ENCODE measurements at places on chromosomes 1 and 21. TPM values are rescaled to one million over a fixed set of nuclear protein-coding genes. Genes with fewer than 3 reads are reported as not detected.

GRCh38 chr21:44916965-44917364 is 3.7 kb downstream of the ITGB2 start:
- DNase-seq = no peak
- no peak overlapping the region for H3K27ac ChIP-seq
- no peak overlapping the region for H3K4me3 ChIP-seq
- no peaks in the 10 kb centered on the region for H3K4me1 ChIP-seq
- peaks cover 50% of the 10 kb centered on the region for H3K27me3 ChIP-seq
- no peaks in the 10 kb centered on the region for H3K36me3 ChIP-seq

GRCh38 chr1:1858382-1859086 is 32.4 kb downstream of the GNB1 start:
- no peak overlapping the region for H3K4me3 ChIP-seq

GRCh38 chr21:27143476-27143875 is 176.6 kb upstream of the ADAMTS5 start:
- no peaks in the 10 kb centered on the region for H3K27me3 ChIP-seq
- H3K4me1 ChIP-seq = no peaks in the 10 kb centered on the region
- no peak overlapping the region for H3K4me3 ChIP-seq
- no peak for DNase-seq
- no peaks in the 10 kb centered on the region for H3K36me3 ChIP-seq
- no peak overlapping the region for H3K27ac ChIP-seq

GRCh38 chr1:168917796-168918195 is 188.7 kb upstream of the ATP1B1 start:
- H3K27ac ChIP-seq = no peak overlapping the region
- H3K36me3 ChIP-seq = no peaks in the 10 kb centered on the region
- H3K27me3 ChIP-seq = no peaks in the 10 kb centered on the region
- no peak overlapping the region for H3K4me3 ChIP-seq
- DNase-seq = no peak
- peaks cover 40% of the 10 kb centered on the region for H3K4me1 ChIP-seq

DNA sequence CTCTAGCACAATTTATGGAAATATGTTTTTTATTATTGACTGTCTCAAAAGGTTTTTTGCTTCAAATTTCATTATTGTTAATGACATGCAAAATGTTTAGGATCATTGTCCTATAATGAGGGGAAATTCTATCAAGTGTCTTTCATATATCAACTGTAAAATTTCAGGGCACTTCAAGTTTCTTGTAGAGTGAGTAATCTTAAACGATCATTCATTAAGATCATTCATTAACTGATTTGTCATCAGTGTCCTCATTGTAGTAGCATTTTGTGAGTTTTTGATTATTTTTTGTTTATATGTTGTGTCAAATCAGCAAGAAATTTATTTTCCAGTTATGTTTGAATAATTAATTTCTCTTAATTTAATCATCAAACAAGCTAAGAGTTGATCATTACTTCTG is 111.8 kb upstream of the PRDX6 start:
- H3K4me3 ChIP-seq = no peak overlapping the region
- H3K36me3 ChIP-seq = no peaks in the 10 kb centered on the region

GRCh38 chr1:229943988-229944743 is 122.9 kb upstream of the GALNT2 start:
- H3K4me3 ChIP-seq = no peak overlapping the region
- no peaks in the 10 kb centered on the region for H3K4me1 ChIP-seq
- no peak for DNase-seq
- no peaks in the 10 kb centered on the region for H3K27me3 ChIP-seq

GRCh38 chr21:29125191-29125590 is 5.3 kb upstream of the MAP3K7CL start:
- no peak for DNase-seq
- H3K4me3 ChIP-seq = no peak overlapping the region
- H3K27ac ChIP-seq = no peak overlapping the region
- H3K27me3 ChIP-seq = no peaks in the 10 kb centered on the region
- no peaks in the 10 kb centered on the region for H3K36me3 ChIP-seq

DNA sequence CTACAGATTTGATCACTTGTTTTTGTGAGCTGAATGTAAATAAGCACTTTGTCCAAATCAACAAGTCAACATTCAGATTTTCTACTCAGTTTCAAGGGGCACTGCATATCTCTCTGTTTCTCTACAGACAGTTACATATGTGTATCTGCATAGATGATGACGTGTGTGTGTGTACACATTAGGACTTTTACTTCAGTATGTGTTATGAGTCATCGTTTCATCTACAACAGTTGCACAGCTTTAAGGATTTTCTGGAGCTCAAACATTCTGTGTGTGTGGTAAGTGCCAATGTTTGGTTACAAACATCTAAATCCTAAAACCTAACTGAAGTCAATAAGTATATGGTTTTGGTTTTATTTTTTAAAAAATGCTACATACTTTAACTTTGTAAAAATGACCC is 494.5 kb upstream of the PBX1 start:
- H3K27ac ChIP-seq = no peak overlapping the region
- no peak overlapping the region for H3K4me3 ChIP-seq
- H3K4me1 ChIP-seq = no peaks in the 10 kb centered on the region
- no peak for DNase-seq
- no peaks in the 10 kb centered on the region for H3K27me3 ChIP-seq

DNA sequence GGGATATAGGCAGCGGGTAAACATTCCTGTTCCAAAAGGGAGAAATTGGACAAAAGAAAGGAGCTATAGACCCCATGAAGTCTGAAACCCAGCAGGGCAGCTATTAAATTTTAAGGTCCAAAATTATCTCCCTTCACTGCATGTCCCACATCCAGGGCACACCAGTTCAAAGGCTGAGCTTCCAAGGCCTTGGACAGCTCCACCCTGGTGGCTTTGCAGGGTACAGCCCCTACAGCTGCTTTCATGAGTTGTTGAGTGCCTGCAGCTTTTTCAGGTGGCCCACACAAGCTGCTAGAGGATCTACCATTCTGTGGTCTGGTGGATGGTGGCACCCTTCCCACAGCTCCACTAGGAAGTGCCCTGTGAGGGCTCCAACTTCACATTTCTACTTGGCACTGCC is 662.5 kb upstream of the PKN2 start:
- H3K4me1 ChIP-seq = no peaks in the 10 kb centered on the region
- no peak overlapping the region for H3K4me3 ChIP-seq
- DNase-seq = no peak
- H3K27me3 ChIP-seq = no peaks in the 10 kb centered on the region

- H3K27ac ChIP-seq = no peak overlapping the region
- H3K4me1 ChIP-seq = no peaks in the 10 kb centered on the region
- no peaks in the 10 kb centered on the region for H3K27me3 ChIP-seq
- no peak overlapping the region for H3K4me3 ChIP-seq
Measured at GRCh38 chr1:155420788-155421187, 100.1 kb downstream of the RUSC1 start.

GRCh38 chr1:56327195-56327594 is 252.2 kb downstream of the PLPP3 start:
- no peak overlapping the region for H3K4me3 ChIP-seq
- no peaks in the 10 kb centered on the region for H3K36me3 ChIP-seq
- peaks cover under 1% of the 10 kb centered on the region for H3K4me1 ChIP-seq
- H3K27ac ChIP-seq = no peak overlapping the region
- no peak for DNase-seq

DNA sequence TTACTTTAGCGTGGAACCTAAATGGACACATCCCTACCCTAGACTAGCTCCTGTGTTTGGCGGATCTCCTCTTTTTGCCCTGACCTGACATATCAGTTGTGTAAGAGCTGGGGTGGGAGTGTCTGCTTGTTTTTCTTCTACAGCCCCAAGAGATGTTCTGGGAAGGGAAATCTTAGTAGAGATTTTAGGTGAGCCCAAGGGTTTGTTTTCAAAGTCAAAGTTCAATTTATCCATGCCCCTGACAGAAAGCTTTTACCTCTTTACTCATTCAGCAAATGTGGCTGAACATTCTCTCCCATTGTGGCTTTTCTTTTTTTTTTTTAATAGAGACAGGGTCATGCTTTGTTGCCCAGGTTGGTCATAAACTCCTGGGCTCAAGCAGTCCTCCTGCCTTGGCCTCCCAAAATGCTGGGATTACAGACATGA is 7.3 kb upstream of the TARS2 start:
- H3K27ac ChIP-seq = no peak overlapping the region
- H3K27me3 ChIP-seq = peaks cover 8% of the 10 kb centered on the region
- no peaks in the 10 kb centered on the region for H3K36me3 ChIP-seq
- H3K4me1 ChIP-seq = no peaks in the 10 kb centered on the region
- no peak overlapping the region for H3K4me3 ChIP-seq

GRCh38 chr1:180252638-180253536 is 22.8 kb downstream of the LHX4 start:
- H3K4me1 ChIP-seq = peaks cover 8% of the 10 kb centered on the region
- H3K36me3 ChIP-seq = no peaks in the 10 kb centered on the region
- no peak overlapping the region for H3K27ac ChIP-seq
- H3K27me3 ChIP-seq = no peaks in the 10 kb centered on the region
- no peak overlapping the region for H3K4me3 ChIP-seq

DNA sequence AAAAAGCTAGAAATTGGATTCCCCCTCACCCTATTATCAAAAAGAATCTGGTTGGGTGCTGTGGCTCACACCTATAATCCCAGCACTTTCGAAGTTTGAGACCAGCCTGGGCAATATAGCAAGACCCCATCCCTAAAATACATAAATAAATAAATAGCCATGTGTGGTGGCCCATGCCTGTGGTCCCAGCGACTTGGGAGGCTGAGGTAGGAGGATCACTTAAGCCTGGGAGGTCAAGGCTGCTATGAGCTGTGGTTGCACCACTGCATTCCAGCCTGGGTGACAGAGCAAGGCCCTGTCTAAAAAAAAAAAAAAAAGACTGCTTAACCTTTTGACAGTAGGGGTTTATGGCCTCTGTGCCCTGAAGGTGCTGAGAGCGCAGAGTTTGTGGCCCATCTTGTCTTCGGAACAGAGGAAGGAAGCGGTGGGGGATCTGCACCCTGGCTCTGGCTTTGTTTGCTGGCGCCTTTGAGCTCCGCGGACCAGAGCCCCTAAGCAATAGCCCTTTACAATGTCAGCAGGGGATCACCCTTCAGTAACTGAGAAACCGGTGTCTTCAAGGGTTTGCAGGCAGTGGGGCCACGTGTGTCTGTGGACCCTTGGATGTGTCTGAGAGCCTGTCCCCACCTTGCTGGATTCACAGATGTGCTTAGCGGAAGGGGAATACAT is 22.1 kb downstream of the SLC2A7 start:
- DNase-seq = no peak
- H3K36me3 ChIP-seq = no peaks in the 10 kb centered on the region
- H3K4me1 ChIP-seq = peaks cover 5% of the 10 kb centered on the region
- H3K27me3 ChIP-seq = no peaks in the 10 kb centered on the region
- no peak overlapping the region for H3K27ac ChIP-seq
- no peak overlapping the region for H3K4me3 ChIP-seq

GRCh38 chr21:32888971-32889370 is 117.4 kb upstream of the PAXBP1 start:
- H3K4me1 ChIP-seq = no peaks in the 10 kb centered on the region
- no peaks in the 10 kb centered on the region for H3K36me3 ChIP-seq
- no peak overlapping the region for H3K27ac ChIP-seq
- H3K27me3 ChIP-seq = no peaks in the 10 kb centered on the region

- H3K36me3 ChIP-seq = no peaks in the 10 kb centered on the region
- H3K4me3 ChIP-seq = no peak overlapping the region
- DNase-seq = no peak
- peaks cover 100% of the 10 kb centered on the region for H3K27me3 ChIP-seq
Measured at GRCh38 chr1:2534687-2535441, 4.8 kb upstream of the HES5 start.

GRCh38 chr1:159214149-159214760 is 9.6 kb downstream of the ACKR1 start:
- peak; percentile 66 for DNase-seq
- no peaks in the 10 kb centered on the region for H3K36me3 ChIP-seq
- H3K27ac ChIP-seq = no peak overlapping the region
- H3K4me3 ChIP-seq = no peak overlapping the region

GRCh38 chr1:92424381-92424780 is 62.3 kb downstream of the GFI1 start:
- no peak for DNase-seq
- no peaks in the 10 kb centered on the region for H3K27me3 ChIP-seq
- H3K27ac ChIP-seq = no peak overlapping the region
- H3K36me3 ChIP-seq = no peaks in the 10 kb centered on the region
- H3K4me3 ChIP-seq = no peak overlapping the region

DNA sequence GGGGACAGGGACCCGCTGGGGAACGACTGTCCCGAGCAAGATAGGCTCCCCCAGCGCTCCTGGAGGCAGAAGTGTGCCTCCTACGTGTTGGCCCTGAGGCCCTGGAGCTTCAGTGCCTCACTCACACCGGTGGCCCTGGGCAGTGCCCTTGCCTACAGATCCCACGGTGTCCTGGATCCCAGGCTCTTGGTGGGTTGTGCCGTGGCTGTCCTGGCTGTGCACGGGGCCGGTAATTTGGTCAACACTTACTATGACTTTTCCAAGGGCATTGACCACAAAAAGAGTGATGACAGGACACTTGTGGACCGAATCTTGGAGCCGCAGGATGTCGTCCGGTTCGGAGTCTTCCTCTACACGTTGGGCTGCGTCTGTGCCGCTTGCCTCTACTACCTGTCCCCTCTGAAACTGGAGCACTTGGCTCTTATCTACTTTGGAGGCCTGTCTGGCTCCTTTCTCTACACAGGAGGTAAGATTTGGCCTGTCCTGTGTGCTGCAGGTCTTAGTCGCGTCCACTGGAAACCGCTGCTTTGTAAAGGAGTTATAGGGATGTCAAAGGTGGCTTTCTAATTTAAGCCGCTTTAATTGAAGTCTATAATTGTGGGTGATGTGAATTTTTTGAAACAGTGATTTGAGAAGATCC is 717 bp downstream of the UBIAD1 start:
- peak; percentile 31 for DNase-seq
- H3K36me3 ChIP-seq = no peaks in the 10 kb centered on the region
- peak overlapping the region; percentile 91 for H3K4me3 ChIP-seq
- peaks cover 13% of the 10 kb centered on the region for H3K4me1 ChIP-seq

GRCh38 chr1:39849203-39849602 is 34.1 kb downstream of the TRIT1 start:
- H3K36me3 ChIP-seq = no peaks in the 10 kb centered on the region
- DNase-seq = no peak
- no peaks in the 10 kb centered on the region for H3K27me3 ChIP-seq
- H3K4me1 ChIP-seq = no peaks in the 10 kb centered on the region
- H3K27ac ChIP-seq = no peak overlapping the region

DNA sequence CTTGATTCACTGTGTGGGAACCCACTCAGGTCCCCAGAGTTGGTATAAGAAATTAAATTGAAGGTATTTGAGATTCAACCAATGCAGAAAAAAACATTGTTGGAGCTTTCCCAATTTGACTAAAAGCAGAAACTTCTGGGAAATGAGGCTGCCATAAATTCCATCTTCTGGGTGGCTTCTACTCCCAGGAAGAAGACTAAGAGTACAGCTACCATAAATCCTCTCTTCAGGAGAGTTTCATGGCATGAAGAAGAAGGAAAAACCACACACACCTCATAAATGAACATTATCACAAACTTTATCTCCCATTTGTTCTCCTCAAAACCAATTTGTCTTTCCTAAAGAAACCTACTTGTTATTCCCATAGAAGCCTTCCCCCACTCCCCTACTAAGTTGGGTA is 283.9 kb downstream of the DPYD start:
- H3K4me1 ChIP-seq = peaks cover 7% of the 10 kb centered on the region
- H3K27me3 ChIP-seq = no peaks in the 10 kb centered on the region
- no peaks in the 10 kb centered on the region for H3K36me3 ChIP-seq
- DNase-seq = no peak

Gene HFM1
- 15.1 TPM for total RNA-seq

Gene NIBAN1
- total RNA-seq = 0.36 TPM

Gene RASSF5
- total RNA-seq = 0.19 TPM

Gene AMY1A
- total RNA-seq = not detected

Gene ZNF644
- total RNA-seq = 98.1 TPM

Gene BROX
- 48.5 TPM for total RNA-seq

Gene SEMA4A
- 1.8 TPM for total RNA-seq

Gene CFAP45
- not detected for total RNA-seq

Gene SLC30A10
- total RNA-seq = 0.09 TPM

Gene ETNK2
- total RNA-seq = 5.3 TPM

Gene PIGV
- 19.7 TPM for total RNA-seq

Gene OR2T35
- total RNA-seq = not detected

Gene PKNOX1
- total RNA-seq = 10.3 TPM

Gene WDR64
- not detected for total RNA-seq

Gene RGS13
- not detected for total RNA-seq
